ENCODE measurements at places on chromosomes 7 and 10. TPM values are rescaled to one million over a fixed set of nuclear protein-coding genes. Genes with fewer than 3 reads are reported as not detected.

TMEM139 gene
- not detected for polyA plus RNA-seq

HOXA1 gene
- not detected for polyA plus RNA-seq

SERPINE1 gene
- not detected for polyA plus RNA-seq

GRCh38 chr10:101721806-101722205 lies 26.8 kb upstream of the FBXW4 start:
- no peak for DNase-seq

- no peak for DNase-seq
Observed at GRCh38 chr7:122183106-122183505, 39.1 kb upstream of the AASS start.

DNA sequence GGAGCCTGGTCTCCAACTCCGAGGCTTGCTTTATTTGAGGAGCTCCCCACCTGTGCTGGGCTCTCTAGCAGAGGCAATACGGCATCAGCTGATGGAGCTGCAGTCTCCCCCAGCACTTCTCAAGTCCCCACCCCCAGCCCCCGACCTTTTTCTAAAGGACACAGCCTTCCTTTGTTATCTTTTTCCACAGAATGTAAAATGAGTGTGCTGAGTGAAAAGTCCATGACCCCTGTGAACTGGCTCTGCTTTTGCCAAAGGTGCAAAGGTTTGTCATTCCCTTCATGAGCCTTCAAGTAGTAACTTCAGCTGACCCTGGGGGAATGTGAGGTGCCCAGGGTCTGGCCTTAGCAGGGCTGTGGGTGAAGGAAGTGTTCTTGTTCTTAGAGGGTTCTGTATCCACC lies 25.5 kb downstream of the LRRC4 start:
- DNase-seq, result no peak

- peak; percentile 77 for DNase-seq
Observed at GRCh38 chr7:101085162-101085964, at the start of gene TRIM56. Gene TRIM56 (plus strand): TSS chr7:101085481. CDS start chr7:101087313, 1,832 bp downstream.

DNA sequence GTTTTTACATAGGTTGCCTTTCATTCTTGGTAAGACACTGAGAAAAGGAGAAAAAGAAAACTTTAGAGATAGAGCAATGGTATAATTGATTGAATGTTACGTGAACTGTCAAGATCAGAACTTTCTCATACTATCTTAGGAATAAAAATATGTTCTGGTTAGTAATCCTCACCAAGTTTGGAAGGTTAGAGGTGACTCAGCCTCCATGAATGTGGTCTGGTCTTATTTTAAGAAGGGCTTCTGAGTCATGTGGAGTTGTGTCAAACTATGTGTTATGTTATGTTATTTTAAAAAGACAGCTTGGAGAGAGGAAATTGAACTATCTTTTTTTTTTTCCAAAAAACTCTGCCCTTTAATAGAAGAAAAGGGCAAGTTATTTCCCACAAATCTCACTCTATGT lies 458.6 kb upstream of the KLF6 start:
- DNase-seq, result no peak

DNA sequence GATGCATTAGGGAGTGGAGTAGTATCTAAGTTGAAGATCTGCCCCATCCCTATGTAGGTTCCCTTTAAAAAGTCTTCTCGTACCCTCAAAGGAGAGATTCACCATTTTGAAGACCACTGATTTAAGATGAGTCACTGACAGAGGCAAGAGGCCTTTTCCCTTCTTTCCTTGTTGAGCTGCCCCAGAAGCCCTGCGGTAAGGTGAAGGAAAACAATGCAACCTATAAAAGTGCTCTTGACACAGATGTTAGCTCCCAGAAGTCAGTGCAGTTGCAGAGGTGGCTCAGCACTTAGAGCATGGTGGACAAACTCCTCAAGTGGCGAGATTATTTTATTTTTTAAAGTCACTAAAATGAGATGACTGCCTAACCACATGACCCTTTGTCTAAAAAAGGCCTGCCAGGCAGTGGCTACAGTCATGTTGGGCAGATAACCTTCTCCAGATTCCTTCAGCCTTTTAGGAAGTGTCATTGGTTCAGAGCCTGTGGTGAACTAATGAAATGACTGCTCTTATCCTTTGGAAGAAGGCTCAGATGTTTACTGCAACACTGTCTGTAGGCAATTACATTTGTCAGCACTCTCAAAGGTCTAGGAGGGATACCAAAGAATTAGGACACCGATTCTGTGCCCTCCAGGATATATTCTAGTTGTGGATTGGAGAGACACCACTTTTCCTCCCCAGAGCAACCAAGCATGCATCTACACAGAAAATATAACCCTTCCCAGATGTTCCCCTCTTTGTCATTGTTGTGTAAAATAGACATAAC lies 88.7 kb downstream of the ARID5B start:
- DNase-seq, result no peak

GRCh38 chr7:5635461-5636445 lies 145.7 kb downstream of the RNF216 start:
- DNase-seq, result no peak

DNA sequence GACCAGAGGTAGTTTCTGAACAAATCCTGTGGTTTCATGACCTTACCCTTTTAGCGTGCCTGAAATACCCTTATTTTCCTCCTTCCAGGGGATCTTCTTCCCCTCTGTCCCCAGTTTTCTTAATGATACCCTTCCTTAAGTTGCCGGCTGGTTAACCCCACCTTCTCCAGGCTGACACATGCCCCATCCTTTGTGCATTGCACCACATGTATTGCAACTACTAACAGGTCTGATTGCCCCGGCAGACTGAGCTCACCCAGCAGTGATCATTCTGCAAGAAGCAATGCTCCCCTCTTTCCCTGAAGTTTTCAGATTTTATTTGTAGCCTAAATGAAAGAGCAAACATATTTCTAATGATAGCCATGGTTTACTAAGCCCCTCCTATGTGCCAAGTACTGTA lies 108.2 kb downstream of the HIP1 start:
- DNase-seq, result no peak

Measured in immature natural killer cell (primary cell).